Mucosa of gallbladder (tissue), 1 donor: ENCODE measurements at places on chromosomes 16 and 17. TPM values are rescaled to one million over a fixed set of nuclear protein-coding genes. Genes with fewer than 3 reads are reported as not detected.

PRDM7 gene
- total RNA-seq, result not detected

CBFA2T3 gene
- total RNA-seq, result 5.2 TPM

DNA sequence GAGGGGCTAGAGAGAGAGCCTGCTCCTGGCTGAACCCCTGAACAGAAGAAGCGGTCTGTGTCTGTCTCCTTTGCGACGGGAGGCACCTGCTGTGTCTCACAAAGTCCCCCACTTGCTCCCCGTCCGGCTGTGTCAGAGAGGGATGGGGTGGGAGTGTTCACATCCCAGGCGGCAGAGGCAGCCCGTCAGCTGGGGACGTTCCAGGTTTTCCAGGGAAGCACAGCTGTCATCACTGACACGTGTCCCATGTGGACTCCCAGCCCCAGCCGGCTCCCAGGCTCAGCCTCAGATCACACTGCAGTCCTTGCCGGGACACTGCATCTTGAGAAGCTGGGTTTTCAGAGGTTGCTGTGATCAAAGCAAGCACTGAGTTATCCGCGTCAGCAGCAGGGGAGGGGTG is 1.6 kb downstream of the TELO2 start:
- DNase-seq, result no peak

GRCh38 chr16:66585481-66586239 is 6.4 kb downstream of the CMTM2 start:
- DNase-seq, result no peak

DNA sequence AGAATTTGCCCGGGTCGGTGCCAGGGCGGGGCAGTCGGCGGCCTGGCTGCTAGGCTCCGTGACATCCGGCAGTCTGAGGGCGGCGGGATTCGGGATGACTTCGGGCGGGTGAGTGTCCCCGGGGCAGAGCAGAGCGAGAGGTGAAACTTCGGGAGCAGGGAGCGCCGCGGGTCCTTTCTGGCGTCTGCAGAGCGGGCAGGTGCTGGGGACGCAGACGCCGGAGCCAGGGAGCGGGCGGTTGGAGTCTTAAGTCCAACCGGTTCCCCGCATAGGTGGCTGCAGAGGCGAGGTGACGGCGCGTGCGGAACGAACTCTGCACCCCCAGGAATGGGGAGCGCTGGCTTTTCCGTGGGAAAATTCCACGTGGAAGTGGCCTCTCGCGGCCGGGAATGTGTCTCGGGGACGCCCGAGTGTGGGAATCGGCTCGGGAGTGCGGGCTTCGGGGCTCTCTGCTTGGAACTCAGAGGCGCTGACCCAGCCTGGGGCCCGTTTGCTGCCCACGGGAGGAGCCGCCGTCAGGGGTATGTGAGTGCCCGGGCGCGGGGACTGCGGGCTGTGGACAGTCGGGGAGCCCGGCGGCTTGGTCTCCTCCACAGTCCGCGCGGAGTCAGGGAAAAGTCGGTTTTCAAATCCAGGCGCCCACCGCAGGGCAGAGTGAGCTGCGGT is at the start of gene B4GALNT2:
Gene B4GALNT2 (plus strand): TSS at position 71 of the 666 bp plus-strand sequence. CDS start 24 bp downstream, at position 95.
- no peak for DNase-seq

GRCh38 chr16:86569701-86570447 is 3.2 kb downstream of the FOXC2 start:
- DNase-seq, result no peak

GRCh38 chr16:9082422-9082821 is 9.0 kb upstream of the HAPSTR1 start:
- no peak for DNase-seq

GRCh38 chr17:55435408-55435807 is 13.8 kb upstream of the MMD start:
- no peak for DNase-seq

DNA sequence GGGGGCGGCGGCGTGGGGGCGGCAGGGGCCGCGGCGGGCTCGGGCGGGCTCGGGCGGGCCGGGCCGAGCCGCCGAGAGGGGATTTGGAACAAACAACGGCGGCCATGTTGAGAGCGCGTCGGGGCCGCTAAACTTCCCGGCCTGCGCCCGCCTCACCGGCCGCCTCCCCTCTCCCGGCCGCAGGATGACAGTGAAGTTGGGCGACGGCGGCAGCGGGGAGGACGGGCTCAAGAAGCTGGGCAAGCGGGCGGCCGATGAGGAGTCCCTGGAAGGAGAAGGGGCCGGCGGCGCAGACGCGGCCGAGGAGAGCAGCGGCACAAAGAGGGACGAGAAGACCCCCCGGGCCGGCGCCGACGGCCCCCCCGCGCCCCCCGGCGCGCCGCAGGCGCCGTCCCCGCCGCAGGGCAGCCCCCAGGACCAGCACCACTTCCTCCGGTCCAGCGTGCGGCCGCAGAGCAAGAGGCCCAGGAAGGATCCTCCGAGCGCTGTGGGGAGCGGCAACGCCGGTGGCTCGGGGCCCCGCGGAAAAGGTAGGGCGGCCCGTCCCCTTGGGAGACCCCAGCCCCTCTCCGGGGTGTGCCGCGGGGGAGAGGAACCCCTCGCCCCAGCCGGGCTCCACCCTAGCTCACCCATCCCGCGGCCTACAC is 2.4 kb downstream of the CRAMP1 start:
- DNase-seq, result no peak

DNA sequence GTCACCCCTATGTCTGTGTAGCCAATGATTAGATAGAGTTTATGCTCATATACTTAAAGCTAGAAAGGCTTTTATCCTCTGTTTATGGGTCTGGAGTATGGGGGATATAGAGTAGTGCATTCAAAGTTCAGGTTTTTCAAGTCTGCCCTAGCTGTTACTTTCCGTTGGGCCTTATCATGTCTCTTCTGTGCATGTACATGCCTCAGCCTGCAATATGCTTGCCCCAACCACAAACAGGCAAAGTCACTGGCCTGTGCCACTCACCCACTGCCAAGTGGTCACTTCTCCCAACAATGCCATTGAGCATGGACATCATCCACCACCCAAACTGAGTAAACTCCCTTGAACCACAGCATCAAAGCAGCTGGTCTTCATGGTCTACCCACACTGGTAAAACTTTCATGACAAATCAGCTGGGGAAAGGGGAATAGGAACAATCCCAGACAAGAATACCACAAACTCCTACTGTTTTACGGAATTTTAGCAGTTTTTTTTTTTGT is 70.3 kb upstream of the C17orf78 start:
- no peak for DNase-seq
